HT1080 (cell line): ENCODE measurements at places on chromosomes 12 and 14.

DNA sequence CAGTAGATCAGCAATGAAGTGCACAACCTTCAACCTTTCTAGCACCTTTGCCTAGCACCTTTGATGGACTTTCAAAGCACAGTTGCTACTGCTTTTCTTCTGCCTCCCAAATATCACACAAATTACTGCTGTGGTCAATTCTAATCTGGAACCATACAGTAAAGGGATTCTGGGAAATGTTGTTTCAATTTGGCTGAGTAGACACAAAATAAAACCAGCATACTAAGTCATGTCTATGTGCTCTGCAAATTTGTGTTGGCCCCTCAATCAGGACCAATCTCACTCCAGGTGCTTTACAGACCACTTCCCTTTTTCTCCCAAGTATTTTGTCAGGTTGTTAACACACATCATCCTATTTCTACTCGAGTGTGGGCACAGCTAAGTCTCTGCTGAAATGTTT, 38.3 kb upstream of the ADAMTS20 start:
- no peak for DNase-seq

DNA sequence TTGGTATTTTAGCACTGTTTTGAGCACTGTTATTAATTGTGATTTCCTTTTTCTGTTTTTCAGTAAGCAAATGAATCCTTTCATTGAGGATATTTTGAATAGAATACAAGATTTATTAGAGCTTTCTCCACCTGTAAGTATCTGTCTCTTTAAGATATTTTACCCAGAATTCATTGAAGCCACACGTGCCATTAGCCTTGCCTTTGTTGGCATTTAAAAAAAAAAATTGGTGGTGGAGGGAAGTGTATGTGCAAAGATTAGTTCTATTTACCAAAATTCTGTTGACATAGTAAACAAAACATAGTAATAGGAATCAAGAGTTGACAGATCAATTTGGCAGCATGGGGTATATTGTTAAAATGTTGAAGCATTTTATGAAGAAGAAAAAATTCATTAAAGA, 23.8 kb downstream of the XPOT start:
- DNase-seq = no peak

- DNase-seq = no peak
These were observed 28.3 kb downstream of the MLXIP start for GRCh38 chr12:122106843-122107242.

DNA sequence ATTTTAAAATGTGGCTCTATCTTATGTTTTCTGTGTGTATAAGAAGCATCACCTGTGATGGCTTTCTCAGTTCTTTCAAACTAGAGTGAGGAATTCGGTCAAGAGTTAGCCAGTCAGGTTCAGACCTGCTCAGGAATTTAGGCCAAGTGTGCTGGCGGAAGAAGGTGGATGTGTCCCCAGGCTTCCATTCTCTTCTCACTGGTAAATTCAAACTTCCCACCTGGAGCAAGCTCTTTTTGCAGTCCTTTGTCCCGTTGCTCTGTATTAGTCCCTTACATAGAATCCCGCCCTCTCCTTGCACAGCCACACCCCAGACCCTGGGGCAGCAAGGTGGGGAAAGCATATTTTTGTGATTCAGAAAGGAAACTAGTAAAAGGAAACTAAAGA, 124.7 kb upstream of the PWP1 start:
- no peak for DNase-seq
